GM04504 (cell line): ENCODE measurements at places on chromosomes 2 and 18.
A peak's percentile ranks its signal among the peaks of the same experiment; 100 is the strongest.

DNA sequence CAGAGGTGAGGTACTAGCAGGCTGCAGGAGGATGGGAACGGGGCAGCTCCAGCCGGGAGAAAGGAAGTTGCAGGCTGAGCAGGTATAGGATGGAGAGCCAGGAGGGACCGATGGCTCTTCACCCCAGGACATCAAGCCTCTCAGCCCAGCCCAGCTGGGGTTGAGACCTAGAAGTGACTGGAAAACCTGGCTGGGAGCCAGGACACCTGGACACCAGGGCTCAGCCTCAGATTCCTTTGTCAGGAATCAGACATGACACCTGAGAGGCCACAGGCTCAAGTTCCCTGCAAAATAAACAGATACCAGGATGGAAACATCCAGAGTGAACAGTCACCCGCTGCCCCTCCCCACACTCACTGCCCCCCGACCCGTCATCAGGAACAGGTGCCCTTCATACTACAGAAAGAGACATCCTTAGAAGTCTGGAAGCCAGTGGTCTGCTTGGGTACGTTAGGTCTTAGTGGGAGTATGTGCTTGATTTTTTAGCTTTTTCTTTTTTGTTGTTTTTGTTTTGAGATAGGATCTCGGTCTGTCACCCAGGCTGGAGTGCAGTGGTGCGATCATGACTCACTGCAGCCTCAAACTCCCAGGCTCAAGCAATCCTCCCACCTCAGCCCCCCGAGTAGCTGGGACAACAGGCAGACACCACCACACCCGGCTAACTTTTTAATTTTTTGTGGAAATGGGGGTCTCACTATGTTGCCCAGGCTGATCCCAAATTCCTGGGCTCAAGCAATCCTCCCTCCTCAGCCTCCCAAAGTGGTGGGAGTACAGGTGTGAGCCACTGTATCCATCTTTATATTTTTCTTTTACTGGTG lies 95.7 kb upstream of the STPG4 start:
- DNase-seq = no peak

GRCh38 chr18:573385-573784 lies 6.8 kb upstream of the CETN1 start:
- no peak for DNase-seq

GRCh38 chr2:129758784-129759471 lies 220.5 kb upstream of the RAB6C start:
- DNase-seq = no peak

GRCh38 chr2:127027715-127028114 lies 79.2 kb downstream of the BIN1 start:
- DNase-seq = no peak

DNA sequence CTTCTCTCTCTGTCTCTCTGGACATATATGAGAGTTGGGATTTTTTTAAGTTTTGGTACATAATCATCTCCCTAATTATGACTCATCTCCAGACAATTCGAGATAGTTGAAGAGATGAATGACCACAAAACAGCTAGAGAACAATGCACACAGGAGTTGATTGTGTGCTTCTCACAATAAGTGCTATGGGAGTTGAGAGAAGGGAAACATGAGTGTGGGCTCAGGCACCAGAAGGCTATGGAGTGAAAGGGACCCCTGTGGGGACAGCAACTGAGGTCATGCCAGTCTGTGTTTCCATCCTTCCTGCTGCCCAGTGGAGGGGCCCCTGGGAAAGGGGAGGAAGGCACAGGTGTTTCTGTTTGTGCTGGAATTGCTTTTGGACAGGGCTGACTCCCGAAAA lies 6.5 kb upstream of the YWHAQ start:
- no peak for DNase-seq

GRCh38 chr2:132974467-132975095 lies 304.6 kb upstream of the LYPD1 start:
- no peak for DNase-seq

- DNase-seq = peak; percentile 31
Measured at GRCh38 chr2:176652300-176653182, 383.3 kb downstream of the MTX2 start.

DNA sequence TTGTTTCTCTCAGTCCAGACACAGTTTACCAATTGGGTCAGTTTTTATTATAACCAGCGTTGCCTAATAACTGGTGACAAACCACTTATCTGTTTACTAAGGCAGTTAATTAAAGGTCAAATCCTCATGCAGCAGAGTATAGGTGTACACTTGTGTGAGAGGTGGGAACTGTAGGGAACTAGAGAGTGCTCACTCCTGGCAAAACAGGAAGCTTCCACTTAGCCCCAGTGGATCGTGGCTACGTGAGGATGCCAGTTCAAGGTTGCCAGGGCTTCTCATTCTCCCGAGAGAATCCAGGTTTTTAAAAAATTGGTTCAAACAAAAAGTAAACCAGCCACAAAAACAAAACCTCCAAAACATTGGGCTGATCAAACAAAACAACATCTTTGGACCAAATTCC lies 8.1 kb downstream of the CYBRD1 start:
- DNase-seq = no peak

GRCh38 chr2:40367032-40367431 lies 84.9 kb downstream of the SLC8A1 start:
- DNase-seq = no peak
